ENCODE measurements at places on chromosomes 5 and 9.

GRCh38 chr5:73654819-73655318 is 28.9 kb downstream of the ARHGEF28 start:
- DNase-seq = no peak

DNA sequence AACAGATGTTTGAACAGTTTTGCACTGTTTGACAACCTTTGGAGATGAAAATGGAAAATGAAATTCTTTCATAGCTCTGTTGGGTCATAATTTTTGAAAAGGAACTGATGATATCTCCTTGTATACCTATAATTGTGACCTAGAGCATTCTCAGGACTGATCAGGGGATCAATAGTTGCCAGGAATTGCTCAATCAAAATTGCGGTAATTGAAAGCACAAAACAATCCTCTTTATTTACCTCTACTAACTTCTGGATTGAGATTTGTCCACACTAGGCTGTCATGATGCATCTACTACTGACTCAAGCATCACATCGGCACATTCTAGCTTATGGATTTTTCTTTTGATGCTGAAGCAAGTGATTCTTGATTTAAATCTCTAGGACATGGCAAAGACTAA is 4.1 kb upstream of the CNTLN start:
- no peak for DNase-seq

DNA sequence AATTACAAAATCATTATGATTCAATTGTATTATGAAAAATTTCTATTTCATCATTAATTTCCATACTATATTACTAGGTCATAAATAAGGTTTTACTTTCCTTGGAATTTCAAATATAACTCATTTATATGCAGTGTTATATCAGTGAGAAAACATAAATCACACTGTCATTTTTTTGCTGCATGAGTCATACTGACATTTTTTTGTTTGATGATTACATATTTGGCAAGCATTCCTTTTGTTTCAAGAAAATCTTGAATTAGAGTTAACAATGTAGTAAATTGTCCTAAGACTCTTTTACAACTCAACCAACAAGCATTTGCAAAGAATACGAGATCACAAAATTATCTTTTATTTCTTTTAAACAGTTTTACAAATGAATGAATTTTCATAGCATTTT is 298.4 kb upstream of the SEMA6A start:
- no peak for DNase-seq

- no peak for DNase-seq
These were observed 170.3 kb downstream of the PJA2 start for GRCh38 chr5:109239456-109239855.

DNA sequence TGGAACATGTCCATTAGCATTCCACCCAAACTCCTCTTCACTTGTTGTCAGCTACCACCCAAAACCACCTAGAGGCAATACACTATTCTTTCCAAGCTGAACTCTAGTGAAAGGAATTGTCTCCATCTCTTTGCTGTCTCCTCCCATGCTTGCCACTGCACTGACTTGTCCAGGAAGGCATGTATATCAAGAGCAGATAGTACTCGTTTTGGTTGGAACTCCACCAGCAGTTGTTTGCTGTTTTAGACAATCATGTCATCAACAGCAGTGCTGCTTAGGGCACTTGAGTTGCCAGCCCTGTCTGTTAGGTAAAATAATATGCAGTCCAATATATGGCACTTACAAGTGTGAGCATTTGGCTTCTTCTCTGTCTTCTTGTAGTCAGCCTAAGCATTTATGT is 80.0 kb upstream of the SAP30L start:
- DNase-seq = no peak

DNA sequence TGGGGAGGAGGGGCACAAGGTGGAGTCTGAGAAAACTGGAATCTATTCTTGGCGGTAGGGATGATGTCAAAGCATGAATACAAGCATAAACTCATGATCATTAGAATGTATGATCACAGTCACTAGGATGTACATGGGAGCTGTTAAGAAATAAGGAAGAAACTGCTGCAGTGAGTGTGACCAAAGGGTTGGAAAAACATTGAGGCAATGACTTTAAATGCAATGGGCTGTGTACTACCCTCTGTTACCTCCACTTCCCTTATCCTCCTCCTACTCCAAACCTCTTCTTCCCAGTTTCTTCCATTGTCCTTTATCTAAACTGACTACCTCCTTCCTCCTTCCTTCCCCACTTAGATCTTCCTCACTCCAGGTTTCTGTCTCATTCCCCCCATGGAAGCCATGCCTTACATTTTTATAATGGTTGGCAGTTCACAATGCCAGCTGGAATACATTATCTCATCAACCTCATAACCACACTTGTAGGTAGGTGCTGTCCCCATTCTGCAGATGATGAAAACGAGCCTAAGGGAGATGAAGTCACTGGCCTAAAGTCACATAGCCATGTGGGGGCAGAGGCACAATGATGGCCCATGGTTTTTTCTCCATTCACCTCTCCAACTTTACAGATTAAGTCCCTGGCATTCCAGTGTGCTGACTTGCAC is 21.9 kb upstream of the TNFSF15 start:
- no peak for DNase-seq

- no peak for DNase-seq
These were observed 539.5 kb downstream of the EBF1 start for GRCh38 chr5:158560170-158560569.

DNA sequence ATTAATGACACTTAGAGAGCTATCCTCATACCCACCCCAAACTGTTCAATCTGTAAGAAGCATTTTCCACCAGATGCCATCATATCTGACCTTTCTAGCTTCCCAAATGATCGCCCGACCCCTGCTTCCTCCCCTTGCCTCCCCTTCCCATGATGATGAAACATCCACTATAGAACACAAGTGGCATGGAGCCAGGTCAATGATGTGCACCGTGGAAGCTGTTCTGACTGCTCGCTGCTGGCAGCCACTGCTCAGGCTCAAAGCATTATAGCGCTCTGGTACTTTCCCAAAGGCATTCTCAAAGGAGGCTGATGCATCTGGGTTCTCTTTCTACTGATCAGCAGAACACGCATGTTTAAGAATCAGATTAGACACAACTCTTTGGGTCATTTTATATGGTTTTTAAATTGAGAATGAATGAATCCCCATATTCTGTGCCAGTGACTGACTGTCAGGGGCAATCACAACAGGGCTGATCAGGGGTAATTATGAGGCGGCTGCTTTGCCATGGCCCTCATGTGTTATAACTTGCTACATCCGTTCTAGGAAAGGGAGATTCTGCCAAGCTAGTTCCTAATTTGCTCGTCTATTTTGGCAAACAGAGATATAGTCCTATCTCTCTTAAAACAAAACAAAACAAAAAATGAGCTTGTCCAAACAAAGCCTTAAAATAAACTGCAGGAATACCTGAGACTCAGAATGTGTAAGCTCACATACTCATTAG is 343.7 kb downstream of the ENC1 start:
- DNase-seq = no peak

- no peak for DNase-seq
These were observed 185.6 kb downstream of the TSSK1B start for GRCh38 chr5:113249206-113249605.

GRCh38 chr5:103589357-103589756 is 26.8 kb upstream of the NUDT12 start:
- no peak for DNase-seq

DNA sequence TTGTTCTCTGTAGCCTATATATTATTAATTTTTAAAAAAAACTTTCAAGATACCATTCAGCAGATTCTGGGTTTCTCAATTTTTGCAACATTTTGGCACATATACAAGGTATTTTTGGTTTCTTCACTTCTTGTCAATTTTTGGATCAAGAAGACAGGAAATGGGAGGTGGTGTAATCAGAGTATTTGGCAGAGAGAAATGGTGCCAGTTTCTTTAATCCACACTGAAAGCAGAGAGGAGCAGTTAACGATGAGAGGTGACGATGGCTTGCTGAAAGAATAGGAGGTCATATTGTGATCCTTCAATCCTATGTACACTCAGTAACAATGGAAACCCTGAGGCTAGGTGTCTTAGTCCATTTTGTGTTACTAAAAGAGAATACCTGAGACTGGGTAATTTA is 16.4 kb downstream of the NNT start:
- no peak for DNase-seq

DNA sequence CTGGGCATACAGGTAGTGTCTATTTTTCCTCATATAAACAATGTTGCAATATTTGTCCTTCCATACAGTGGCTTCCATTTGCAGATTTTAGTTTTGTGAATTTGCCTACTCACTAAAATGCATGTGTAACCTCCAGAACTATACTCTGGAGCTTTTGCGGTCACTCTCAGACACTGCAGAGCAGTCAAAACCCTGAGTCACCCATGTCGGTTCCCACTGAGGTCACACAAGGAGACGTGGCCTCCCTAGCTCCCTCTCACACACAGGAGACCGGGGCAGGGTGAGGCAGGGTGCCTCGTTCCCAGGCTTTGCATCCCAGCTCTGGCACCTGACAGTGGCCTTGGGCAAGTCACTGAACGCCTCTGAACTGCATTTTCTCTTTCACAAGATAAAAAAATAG is 55.5 kb upstream of the ZNF354A start:
- no peak for DNase-seq

DNA sequence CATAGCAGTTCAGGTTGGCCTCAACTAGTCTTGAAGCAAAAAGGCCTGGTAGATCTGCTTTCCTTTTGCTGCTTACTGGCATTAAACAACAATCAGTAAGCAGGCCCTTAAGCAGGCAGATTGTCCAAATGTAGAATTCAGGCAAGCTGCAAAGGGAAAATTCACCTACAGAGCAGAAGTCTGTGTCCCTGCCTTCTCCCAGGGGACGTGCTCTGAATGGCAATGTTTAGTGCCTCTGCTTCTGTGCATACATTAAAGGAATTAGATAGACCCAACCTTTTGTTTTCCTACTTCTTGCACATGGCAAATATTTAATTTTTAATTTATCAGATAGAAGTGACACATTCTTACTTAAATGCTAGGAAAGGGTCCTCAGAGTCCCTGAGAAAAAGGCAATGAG is 328.8 kb upstream of the PIK3R1 start:
- DNase-seq = no peak

DNA sequence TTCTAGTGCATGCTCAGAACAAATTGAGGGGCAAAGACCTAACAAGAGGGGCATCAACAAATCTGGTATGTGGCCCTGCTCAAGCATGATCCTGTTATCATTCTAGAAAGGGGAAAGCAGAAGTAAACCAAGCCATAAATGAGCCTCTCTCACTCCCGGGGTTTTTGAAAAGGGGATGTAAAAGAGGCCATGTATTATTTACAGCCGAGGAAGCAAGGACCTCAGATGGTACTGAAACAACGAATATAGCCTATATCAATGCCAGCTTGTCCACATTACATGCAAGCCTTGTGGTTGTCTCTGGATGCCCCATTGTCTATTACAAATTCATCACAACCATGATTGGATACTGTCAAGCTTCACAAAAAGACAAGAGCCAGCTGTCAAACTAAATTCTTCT is 211.3 kb downstream of the DCP2 start:
- no peak for DNase-seq

DNA sequence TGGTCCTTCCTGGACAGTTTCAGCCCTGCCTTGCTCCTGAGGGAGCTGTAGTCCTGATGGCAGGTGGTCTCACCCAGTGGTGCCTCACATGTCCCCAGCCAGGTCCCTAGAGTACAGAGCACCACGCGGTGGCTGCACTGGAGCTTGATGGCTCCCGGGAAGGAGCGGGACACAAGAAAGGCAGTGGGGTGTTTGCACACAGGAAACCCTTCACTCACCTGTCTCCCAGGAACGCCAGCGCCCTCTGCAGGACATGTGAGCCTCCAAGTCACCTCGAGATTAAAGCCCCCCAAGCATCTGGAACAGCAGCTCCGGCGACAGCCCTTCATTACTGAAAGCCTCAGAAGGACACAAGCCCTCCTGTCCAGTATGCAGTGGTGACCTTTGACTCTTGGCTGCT is 19.9 kb upstream of the TMEM250 start:
- DNase-seq = no peak

GRCh38 chr5:10793785-10794184 is 32.8 kb upstream of the DAP start:
- no peak for DNase-seq

GRCh38 chr9:93600504-93600903 is 24.1 kb downstream of the PHF2 start:
- peak; percentile 76 for DNase-seq

- DNase-seq = no peak
These were observed 167.7 kb upstream of the TBCA start for GRCh38 chr5:77943851-77944250.

DNA sequence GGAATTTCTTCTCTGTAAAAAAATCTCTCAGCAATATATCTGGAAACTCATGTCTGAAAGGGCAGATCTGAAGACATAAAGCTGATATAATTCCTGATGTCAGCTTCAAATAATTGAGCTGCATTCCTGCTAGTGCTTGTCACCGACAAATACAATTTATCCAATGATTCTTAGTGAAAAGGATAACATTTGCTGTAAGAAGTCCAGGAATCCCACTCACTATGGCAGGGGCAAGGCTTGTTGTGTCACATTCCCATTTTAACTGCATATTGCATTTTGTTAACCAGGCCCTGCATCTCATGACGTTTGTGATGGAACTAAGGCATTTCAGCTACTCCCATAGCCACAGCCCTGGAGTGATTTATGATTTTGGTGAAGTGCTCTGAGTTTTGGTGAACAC is 160.1 kb upstream of the DAB2 start:
- DNase-seq = no peak

DNA sequence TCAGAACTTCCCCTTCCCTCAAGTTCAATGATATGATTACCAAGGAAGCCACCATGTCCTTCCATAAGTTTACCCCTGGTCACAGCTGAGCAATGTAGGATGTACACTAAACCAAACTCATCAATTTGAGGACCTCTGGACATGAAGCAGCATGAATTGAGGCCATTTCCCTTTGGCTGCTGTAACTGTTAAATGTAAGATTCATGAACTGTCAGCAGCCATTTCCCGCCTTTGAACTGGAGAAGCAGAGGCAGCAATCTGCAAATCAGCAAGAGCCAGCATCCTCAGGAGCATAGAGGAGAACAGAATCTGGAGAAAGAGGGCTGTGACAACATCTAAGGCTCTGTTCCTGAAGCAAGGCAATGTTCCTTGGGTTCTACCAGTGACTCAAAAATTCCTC is 104.3 kb upstream of the PTGER4 start:
- DNase-seq = no peak

DNA sequence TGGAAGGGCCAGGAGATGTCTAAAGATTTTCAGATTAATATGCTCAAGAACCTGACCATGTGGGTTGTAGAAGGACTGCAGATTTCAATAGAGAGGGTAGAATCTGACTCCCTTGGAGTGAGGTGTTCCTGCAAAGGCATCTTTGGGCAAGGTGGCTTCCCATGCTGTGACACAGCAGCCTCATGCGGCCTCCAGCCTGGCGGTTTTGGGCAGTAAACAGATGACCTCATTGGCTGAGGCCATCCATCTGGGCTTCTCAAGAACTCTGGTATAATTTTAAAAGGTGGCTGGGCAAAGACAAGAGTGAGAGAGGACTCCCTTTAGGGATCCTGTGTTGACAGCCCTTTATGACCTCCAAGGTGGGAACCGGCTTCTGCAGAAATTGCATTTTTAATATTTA is 90.3 kb upstream of the ERCC6L2 start:
- DNase-seq = no peak

All from mucosa of descending colon (tissue), 3 donors.